ENCODE measurements at places on chromosomes 3 and 15.

GRCh38 chr3:187836823-187837770 lies 91.8 kb upstream of the BCL6 start:
- no peak for DNase-seq

- DNase-seq: no peak
Measured at GRCh38 chr3:194446754-194447153, 40.0 kb downstream of the ATP13A3 start.

DNA sequence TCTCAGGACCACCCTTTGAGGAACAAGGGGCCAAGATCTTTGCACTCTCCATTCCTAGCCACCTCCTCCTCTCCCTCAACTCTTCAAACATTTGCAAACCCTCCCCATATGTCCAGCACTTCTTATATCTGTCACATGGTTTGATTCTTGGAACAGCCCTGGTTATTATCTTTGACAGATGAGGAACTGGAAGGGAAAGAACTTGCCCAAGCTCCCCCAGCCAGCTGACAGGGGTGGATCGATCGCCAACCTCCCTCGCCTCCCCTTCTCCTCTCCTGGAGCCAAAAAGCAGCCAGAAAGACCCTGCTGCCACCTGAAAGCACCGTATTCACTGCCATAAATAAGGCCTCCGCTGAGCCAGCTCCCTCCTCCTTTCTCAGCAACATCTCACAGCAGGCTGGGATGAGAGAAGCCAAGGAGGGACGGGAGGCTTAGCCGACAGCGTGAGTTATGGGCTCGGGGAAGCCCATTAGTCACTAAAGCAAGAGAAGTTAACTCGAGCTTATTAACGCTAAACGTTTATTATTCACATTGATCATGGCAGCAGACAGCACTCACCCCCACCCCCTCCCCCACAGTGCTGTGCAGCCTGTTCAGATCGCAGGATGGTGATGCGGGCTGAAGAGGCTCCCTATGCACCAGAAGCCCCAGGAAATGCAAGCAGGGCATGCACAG lies 22.2 kb upstream of the FGD5 start:
- no peak for DNase-seq

- DNase-seq: no peak
Measured at GRCh38 chr3:194328053-194328657, 23.0 kb downstream of the CPN2 start.

DNA sequence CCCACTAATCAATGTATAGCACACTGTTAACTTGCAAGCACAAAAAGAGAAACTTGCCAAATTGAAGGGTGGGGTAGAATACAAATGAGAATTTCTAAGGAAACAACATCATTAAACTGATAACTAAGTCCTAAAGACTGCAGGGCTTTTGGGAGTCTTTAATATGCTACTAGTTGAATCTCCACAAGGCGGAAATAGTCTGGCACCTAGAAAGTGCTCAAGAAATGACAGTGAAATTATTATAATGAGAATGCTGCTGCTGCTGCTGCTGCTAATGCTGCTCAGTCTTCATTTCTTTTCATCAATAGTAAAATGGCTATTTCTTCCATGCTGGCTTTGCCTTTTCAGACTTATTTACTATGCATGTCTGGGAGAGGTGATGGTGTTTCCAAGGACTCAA lies 91.8 kb downstream of the BTD start:
- DNase-seq: no peak

DNA sequence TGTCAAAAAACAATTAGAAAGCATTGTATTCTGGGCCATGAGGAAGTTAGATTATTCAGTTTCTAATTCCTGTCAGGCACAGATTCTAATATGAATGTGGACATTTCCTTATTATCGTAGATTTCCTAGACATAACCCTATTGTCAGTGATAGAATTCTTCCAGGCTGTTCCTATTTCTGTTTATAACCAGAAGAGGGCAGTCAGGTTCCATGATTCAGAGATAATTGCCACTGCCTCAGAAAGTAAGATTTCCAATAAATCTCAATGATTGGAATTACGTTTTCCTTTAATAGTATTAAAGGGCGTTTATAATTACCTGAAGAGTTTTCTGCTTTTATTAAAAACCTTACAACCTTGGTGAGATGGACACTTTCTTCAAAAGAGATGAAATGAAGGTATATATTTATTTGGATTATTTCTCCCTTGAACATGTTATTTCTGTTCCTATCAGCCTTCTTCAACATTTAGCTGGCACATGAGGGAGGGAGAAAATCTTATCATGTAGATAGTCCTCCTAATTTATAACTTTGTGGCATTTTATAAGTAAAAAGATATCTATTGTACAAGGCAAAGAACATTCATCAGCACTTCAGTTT lies 439.2 kb downstream of the MCTP2 start:
- DNase-seq: peak; percentile 50

- DNase-seq: no peak
Measured at GRCh38 chr3:129552287-129553050, 9.5 kb downstream of the H1-8 start.

- peak; percentile 25 for DNase-seq
Measured at GRCh38 chr3:15064299-15064834, 748 bp downstream of the MRPS25 start.

DNA sequence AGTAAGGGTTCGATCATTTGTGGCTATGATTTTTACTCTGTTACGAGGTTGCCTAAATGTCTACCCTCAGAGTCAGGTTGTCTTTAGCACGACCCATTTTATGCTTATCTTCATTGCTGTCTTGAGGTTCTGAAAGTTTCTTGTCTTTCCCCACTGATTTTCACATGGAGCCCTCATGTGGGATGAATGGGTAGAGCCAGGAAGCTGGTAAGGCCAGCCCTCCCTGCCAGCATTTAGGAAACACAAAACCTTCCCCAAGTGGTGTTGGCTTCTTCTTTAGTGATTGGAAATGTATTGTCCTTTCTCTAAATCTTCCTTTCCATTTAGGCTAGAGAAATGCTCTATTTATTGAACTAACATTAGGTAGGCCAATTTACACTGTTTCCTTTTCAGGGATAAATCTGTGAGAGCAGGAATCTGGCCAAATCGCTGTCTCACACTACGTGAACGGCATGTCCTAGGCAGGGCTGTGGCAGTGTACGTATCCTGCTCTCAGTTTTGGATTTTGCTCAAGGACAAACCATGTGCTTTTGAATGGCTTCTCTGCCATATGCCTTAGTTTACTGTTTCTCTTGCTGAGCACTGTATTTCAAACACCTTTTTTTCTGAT lies 43.7 kb downstream of the MYZAP start:
- no peak for DNase-seq

DNA sequence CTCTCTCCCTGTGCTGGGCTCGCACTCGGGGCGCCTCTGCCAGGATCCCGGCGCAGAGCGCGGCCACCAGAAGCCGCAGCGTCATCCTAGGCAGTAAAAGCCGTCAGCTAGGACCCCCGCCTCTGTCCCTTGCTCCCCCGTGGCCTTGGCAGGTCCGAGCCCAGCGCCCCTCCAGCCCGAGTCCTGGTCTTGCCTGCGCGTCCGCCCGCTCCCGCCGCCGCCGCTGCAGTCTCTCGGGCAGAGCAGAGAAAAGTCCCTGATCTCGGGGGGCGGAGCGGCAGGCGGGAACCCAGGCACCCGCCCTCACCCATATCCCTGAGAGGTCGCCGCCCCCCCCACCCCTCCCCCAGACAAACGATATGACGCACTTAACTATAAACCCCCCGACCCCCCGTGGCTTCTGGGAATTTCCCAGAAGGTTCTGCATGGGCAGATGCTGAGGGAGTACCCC lies at the start of gene COL7A1:
Gene COL7A1, minus strand, starts transcription at position 255 of the 451 bp plus-strand sequence. Its CDS starts 170 bp downstream, at position 85.
- DNase-seq: no peak

- no peak for DNase-seq
Measured at GRCh38 chr3:184691397-184692231, 20.2 kb downstream of the MAGEF1 start.

DNA sequence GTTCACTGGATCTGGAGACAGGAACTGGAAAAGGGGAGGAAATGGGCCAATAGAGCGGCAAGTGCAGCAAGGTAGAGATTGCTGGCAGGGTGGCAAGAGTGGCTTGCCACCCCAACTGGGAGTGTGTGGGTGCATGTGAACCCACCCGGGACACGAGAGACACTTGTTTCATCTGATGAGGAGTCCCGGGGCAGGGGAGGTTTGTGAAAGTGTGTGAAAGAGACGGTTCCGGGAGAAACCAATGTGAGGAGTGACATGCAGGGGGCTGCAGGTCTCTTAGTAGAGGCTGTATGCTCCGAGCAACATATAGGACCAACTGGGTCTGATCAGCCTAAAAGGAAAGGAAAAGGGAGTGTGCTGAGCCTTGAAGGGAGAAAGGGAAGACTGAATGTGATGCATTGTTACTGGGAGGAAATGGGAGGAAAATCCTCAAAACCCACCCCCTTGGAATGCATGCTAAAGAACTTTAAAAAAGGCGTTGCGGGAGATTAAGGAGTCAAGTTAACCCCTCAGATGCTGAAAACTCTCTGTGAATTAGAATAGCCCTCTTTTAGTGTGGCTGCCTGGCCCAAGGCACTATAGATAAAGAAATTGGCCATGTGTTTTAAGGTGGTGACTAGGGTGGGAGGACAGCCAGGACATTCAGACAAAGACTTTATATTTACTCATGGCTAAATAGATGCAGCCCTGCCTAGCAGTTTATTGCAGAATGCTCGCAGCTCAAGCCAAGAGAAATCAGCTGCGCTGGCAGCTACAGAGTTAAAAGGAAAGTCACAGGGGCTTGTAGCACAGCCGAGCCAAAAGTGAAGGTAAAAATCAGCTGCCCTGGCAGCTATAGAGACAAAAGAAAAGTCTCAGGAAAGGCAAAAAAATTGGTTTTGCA lies 9.1 kb upstream of the SLC9C1 start:
- DNase-seq: peak; percentile 72

GRCh38 chr3:99319450-99319849 lies 318.9 kb upstream of the COL8A1 start:
- DNase-seq: no peak

GRCh38 chr3:139044366-139045210 lies at the start of gene PRR23C:
TSS of gene PRR23C (minus strand) at chr3:139044892. CDS start at chr3:139044620, 272 bp downstream.
- DNase-seq: no peak

DNA sequence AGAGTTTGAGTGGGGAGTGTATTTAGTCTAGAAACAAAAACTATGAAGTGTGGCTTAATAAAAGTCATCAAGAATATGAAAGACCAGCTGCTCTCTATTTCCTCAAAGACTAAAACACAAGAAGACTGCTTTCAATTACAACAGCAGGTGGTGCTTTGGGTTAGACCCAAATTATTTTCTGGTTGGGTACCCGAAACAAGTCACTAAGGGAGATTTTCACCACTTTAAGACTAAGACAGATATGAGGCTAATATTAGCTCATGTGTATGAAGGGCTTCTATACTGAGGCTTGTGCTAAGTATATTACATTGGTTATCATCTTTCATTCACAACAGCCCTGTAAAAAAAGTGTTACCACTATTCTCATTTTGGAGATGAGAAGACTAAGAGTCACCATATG lies 43.1 kb downstream of the COL8A1 start:
- DNase-seq: no peak

DNA sequence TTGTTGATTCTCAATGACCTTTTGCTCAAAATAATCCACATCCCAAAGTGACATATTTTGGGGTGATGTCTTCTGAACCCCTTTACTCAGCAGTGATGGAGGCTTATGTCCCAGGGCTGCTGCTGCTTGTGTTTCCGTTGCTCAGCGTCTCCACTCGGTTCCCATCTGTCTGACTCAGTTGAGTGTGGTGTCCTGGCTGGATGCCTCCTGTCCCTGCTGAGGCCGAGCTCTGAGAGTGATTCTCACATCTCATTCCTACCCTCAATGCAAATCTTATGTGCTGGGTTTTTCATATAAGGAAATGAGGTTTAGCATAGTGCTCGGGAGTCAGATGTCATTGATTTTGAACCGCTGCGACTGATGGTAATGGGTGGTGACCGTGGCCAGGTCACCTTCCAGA lies 247.4 kb downstream of the GABRG3 start:
- no peak for DNase-seq

GRCh38 chr15:80070840-80071239 lies 11.4 kb downstream of the ZFAND6 start:
- peak; percentile 49 for DNase-seq

DNA sequence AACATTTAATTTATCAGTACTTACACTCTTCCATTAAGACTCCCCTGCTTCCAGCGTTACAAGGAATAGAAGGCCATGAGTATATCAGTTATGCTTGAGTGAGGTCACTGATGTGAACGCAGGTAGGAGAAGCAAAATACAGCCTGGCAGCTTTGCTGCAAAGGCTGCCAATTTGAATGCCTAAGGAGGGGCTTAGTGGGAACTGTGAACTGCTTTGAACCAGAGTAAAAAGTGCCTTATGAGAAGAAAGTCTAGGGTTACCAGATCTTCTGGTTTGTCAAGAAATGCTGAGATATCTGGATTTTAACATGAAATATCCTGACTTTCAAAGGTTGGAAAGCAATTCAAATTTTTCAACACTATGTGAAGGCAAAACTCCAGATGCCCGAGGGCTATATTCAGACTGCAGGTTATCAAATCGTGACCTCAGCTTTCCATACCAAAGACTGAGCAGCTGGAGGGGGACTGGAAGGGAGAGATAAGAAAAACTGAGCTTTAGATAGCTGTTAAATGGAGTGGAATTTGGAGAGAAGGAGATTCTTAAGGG lies 446.3 kb upstream of the NECTIN3 start:
- no peak for DNase-seq

DNA sequence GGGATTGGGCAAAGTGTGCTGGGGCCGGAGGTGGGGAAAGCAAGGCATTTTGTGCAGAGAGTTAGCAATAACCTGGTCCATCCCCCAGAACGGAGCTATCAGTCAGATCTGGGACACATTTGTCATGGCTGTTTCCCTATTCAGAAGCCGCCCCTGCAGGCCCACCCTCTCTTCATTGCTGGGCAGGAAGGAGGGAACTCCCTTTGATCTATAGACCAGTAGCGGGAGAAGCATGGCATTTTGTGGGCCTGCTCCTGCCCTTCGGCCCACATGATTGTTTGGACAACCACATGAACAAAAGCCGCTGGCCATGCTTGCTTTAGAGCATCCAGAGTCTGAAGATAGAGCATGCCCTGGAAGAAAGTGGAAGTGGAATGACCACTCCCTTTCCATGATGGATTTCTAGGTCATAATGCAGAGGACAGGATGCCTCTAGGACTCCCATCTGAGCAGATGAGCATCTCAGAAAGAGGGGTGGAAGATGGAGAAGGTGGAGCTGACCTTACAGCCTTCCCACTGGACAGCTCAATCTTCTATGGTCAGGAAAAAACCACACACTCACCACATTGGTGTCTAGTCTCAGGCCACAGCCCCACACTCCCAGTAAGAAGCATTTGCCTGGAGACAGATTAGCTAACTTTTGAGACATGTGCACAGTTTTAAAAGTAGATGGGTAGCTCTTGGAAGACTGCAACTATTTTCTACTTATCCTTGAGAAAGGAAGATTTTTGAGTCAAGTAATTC lies 11.9 kb upstream of the LRTM1 start:
- no peak for DNase-seq
